8988T (cell line): ENCODE measurements at places on chromosomes 5 and 9.

DNA sequence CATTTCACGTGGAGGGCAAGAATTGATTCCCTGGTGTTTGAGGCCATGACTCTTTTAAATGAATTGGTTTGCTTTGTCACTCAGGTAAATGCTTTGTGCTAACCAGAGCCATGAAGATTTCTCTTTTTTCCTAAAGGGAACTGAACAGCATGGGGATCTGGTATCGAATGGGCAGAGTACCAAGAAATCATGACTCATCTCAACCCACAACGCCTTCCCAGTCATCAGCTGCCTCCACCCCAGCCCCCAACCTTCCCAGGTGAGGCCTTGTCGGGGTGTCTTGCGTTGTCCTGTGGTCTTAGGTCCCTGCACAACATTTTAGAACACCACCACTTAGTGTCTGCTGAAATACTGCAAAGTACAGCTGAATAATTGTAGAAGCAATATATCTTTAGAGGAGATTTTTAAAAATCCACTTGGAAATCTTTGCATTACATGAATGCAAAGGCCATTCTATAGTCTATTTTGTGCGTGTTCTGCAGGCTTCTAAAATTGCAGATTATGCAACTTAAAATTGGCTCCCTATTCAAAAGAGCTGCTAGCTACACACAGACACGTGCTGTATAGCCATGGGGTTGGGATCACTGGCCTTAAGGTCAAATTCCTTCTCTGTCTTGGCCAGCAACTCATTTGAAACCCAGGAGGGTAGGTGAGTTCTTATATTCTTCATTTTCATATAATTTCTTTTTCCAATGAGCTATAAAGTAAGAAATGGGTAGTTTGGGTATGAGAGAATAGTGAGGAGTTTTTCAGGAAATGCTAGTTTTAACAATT, 69.0 kb downstream of the MVB12B start:
- no peak for DNase-seq

GRCh38 chr5:32538031-32538547, 47.3 kb upstream of the SUB1 start:
- no peak for DNase-seq

GRCh38 chr5:155260798-155261197, 247.2 kb downstream of the KIF4B start:
- DNase-seq = no peak

- no peak for DNase-seq
Observed at GRCh38 chr5:147519380-147519779, 9.5 kb upstream of the DPYSL3 start.

DNA sequence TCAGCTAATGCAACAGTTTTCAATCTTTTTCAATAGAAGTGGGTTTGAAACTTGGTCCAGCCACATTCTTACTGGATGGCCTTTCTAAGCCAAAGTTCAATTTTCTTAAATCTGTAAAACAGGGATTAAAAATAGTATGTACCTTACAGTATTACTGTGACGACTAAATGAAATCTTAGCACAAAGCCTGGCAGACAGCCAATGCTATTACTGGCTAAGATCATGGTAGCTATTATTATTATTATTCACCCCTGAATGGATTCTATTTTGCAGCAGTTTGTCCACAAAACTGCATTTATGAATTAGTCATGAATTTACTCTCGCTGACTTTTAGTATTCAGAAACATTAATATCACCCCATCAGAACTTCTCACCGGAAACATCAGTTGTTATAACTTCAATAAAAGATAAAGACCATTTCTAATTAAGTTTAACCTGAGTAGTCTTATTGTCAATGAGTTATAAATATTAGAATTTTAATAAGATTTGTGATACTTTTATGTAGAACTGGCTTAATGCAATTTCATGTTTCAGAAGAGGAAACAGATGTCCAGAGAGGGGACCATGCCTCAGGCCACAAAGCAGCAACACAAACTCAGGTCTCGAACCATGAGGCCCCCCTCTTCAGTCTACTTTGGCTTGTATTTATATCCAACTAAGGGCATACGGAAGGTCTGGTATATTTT, 468.2 kb downstream of the ARHGEF28 start:
- no peak for DNase-seq

DNA sequence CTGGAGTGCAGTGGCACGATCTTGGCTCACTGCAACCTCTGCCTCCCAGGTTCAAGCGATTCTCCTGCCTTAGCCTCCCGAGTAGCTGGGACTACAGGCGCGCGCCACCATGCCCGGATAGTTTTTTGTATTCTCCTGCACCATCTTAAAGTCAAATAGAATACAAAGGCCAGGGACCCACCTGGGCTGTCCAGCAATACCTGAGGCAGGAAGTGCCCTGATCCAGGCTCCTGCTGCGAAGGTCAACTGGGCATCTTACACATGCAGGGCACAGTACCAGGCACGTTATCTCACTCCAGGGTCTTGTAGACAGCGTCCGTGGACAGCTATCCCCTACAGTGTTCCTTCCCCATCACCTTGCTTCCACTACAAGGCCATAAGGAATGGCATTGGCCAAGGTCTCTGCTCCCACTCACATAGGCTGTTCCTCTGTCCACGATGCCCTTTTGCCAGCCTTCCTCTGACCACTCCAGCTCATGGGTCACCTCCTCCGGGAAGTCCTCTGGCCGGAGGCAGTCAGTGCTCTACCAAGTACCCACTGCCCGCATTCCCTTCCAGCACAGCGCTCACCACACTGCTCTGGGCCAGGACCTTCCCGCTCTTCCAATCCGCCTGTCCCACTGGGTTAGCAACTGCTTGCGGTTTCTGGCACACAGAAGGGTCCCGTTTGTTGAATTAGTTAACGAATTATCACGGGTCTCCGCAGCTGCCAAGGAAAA, 978 bp downstream of the P4HA2 start:
- DNase-seq = no peak

DNA sequence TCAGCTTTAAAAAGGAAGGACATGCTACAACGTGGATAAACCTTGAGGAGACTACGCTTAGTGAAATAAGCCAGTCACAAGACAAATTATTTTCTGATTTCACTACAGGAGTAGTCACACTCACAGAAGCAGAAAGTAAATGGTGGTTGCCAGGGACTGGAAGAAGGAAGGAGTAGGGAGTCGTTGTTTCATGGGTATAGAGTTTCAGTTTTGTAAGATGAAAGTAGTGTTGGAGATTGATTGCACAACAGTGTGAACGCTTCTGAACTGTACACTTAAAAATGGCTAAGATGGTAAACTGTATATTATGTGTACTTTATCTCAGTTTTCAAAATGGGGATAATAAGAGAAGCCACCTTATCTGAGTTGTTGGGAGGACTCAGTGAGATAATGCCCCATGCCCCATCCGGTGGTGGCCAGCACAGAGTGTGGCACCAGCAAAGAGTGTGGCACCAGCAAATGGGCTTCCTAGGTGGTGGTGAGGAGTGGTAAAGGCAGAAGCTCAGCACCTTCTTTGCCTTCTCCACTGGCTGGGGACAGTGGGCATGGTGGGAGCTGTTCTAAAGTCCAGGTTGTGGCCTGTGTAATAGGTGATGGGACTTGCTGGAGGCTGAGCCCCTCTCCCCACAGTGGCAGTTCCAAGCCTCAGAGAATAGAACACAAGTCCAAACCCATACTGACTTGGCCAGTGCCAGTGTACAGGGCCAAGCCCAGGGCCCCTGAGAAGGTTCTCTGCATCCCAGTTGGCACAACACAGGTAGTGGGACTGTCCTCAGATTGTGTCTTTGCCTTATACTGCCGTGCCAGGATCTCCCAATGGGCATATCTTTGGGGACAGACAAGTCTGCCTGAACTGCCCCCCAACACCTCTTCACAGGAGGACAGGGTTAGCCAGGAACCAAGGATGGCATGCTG, 4.4 kb downstream of the SLC22A4 start:
- DNase-seq = no peak
